ENCODE measurements at places on chromosomes 3 and 15.

GRCh38 chr15:45425135-45425534, 46.8 kb upstream of the GATM start:
- no peak for DNase-seq

- no peak for DNase-seq
Observed at GRCh38 chr3:14404631-14405359, 2.4 kb downstream of the SLC6A6 start.

DNA sequence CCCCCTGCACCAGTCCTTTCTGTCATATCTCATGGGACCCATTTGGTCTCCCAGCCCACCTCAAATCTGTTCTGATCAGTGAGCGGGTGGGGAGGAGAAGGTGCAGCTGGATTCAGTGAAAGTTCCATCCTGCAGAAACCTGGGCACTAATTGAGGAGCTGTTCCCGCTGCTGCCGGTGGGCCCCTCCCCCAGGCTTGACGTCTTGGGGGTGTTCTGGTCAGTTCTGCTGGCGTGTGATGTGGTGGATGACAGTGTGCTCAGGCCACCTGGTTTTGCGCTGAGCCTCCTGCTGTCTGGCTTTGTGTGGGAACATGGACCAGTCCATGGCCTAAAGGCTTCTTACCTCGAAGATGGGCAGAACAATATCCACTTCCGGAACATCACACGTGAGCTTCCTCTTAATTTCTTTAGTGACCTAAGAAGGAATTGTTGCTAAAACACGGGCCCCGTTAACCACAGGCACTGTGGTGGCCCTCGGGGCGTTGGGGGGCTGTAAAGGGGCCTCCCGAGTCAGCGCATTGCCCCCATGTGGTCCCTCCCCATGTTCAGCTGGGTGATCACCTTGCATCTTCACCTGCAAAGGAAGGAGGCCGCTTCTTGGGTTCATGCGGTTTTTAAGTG, 59.7 kb downstream of the RGMA start:
- no peak for DNase-seq

- no peak for DNase-seq
Observed at GRCh38 chr3:173865900-173866498, 468.5 kb downstream of the NLGN1 start.

GRCh38 chr15:89777073-89777751, 1.1 kb downstream of the MESP2 start:
- no peak for DNase-seq

DNA sequence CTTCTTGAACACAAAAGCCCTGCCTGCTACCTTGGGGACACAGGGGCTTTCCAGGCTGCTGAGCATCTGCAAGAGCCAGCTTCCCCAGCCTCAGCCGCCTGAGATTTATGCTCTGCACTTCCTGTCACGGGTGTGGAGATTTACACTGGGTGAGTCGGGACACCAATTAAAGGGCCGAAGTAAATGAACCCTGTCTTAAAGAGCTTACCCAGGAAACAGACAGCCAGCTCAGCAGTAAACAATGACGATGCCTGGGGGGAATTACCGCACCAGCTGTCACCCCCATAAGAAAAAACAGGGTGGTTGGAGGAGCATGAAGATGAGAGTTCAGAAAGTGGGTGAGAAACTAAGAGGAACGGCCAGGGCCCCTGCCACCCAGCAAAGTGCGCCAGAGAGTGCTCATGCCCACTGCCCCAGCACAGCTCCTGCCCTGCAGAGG, 37.5 kb upstream of the IQSEC1 start:
- DNase-seq, result no peak

DNA sequence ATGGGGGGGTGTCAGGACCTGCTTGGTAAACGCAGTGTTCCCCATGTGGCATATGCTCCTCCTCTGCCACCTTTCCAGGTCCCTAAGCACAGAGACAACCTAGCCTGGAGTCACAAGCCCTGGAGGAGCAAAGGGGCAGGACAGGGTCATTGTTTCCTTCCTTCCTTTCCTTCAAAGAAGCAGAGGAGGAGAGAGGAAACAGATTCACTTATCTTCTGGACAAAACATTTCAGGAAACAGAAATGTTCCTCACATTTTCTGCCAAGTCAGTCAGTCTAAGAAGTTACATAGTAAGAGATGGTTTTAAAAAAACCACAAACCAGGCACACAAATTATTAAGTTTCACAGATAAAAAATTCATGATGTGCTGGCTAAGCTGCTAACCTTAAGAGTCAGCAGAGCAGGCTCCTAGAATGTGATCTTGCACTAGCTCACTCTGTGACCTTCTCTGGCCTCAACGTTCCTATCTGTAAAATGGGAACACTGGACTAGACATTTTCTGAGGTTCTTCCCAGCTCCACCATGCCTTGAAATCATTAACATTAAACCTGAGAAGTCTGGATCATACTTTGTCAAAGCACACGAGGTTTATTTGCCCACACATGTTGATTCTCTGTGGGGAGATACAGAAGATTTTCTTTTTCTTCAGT, 47.9 kb downstream of the ATP13A5 start:
- no peak for DNase-seq

GRCh38 chr15:64694816-64695215, 80.6 kb downstream of the RBPMS2 start:
- no peak for DNase-seq

DNA sequence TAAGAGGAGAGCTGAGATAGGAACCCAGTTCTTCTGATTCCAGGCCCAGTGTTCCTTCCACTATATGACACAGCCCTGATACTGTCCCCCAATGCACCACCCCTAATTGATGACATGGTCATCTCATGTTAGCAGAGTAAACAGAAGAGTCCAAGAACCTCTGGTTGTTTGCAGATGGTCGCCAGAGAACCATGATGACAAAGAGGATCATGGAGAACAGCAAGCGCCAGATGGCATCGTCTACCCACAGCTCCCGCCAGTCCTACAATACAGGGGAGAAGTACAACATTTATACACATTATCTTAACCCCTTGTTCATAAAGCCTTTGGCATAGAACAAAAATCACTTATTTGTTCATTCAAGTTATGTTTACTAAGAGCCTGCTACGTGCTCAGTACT, 18.5 kb upstream of the VPS39 start:
- no peak for DNase-seq

Data from SHP77 treated with DMSO at 0.1 percent for 48 hours (cell line).